ENCODE measurements at places on chromosomes 4 and X. TPM values are rescaled to one million over a fixed set of nuclear protein-coding genes. Genes with fewer than 3 reads are reported as not detected.

- H3K36me3 ChIP-seq, result no peaks in the 10 kb centered on the region
- no peak overlapping the region for H3K4me3 ChIP-seq
- H3K27me3 ChIP-seq, result peaks cover 4% of the 10 kb centered on the region
- DNase-seq, result peak; percentile 39
These were observed 78.6 kb upstream of the FAM9A start for GRCh38 chrX:8879750-8880149.

The TCEAL4 gene
- total RNA-seq, result 37.3 TPM

DNA sequence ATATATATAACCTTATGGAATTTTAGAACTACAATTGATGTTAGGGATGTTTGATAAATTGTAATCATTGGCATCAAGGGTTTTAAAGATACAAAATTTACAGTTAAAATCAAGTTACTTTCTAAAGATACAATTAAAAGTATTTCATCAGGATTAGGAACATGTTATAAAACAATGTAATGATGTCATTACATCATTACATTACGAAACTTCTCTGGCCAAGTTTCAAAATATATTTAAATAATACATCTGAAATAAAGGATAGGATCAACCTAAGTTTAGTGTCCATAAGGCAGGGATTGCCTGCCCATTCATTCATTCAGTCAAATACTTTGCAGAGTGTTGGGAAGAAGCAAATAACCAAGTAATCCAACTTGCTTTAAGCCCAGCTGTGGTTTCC, 75.1 kb downstream of the TENM3 start:
- H3K4me1 ChIP-seq, result no peaks in the 10 kb centered on the region
- DNase-seq, result no peak
- H3K36me3 ChIP-seq, result no peaks in the 10 kb centered on the region
- H3K27me3 ChIP-seq, result no peaks in the 10 kb centered on the region
- no peak overlapping the region for H3K27ac ChIP-seq
- H3K4me3 ChIP-seq, result no peak overlapping the region

The TEX13A gene
- total RNA-seq, result not detected

- H3K4me3 ChIP-seq, result no peak overlapping the region
- DNase-seq, result no peak
- H3K27me3 ChIP-seq, result no peaks in the 10 kb centered on the region
- H3K27ac ChIP-seq, result no peak overlapping the region
- no peaks in the 10 kb centered on the region for H3K36me3 ChIP-seq
- no peaks in the 10 kb centered on the region for H3K4me1 ChIP-seq
These were observed 263.6 kb downstream of the PTTG2 start for GRCh38 chr4:38223782-38224236.

The EGFL6 gene
- total RNA-seq, result not detected

- H3K4me3 ChIP-seq, result no peak overlapping the region
- H3K27me3 ChIP-seq, result no peaks in the 10 kb centered on the region
- H3K4me1 ChIP-seq, result no peaks in the 10 kb centered on the region
These were observed 156.0 kb downstream of the DCHS2 start for GRCh38 chr4:154335588-154335987.

DNA sequence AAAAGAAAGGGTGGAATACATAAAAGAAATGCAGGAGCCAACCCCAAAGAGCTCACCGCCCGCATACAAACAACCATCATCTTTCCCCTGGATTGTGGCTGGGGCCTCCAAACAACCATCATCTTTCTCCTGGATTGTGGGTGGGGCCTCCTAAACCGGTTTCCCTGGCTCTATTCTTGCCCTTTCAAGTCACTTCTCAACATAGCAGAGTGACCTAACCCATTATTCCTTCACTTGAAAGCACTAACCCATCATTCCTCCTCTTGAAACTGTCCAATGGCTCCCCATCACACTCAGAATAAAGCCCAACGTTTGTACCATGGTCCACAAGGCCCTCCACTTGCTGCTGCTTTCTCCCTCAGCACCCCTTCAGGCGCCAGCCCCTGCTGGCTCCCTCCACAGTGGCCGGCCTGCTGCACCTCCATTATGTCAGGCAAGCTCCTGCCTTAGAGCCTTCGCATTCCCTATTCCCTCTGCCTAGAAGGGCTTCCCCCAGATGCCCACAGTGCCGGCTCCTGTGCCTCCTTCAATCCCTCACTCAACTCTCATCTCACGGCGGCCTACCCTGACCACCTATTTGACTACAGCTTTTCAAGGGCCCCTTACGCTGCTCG, 24.1 kb downstream of the SMIM43 start:
- no peak overlapping the region for H3K27ac ChIP-seq
- no peaks in the 10 kb centered on the region for H3K36me3 ChIP-seq
- H3K27me3 ChIP-seq, result no peaks in the 10 kb centered on the region
- DNase-seq, result no peak
- H3K4me1 ChIP-seq, result no peaks in the 10 kb centered on the region
- H3K4me3 ChIP-seq, result no peak overlapping the region

DNA sequence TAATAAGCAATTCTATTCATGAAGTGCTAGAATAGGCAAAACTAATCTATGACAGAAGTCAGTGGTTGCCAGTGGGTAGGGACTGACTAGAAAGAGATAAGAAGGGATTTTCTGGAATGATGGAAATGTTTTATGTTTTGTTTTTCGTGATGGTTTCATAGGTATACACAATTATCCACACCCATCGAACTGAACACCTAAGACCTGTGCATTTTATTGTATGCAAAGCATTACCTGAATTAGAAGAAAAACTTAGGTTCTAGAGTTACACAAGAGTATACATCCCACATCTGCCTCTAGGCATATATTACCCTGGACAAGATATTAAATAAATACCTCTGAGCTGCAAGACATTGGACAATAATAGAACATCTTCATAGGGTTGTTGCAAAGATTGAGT, 205.2 kb downstream of the SOWAHB start:
- H3K4me1 ChIP-seq, result no peaks in the 10 kb centered on the region
- DNase-seq, result no peak
- no peaks in the 10 kb centered on the region for H3K36me3 ChIP-seq
- peaks cover 4% of the 10 kb centered on the region for H3K27me3 ChIP-seq

DNA sequence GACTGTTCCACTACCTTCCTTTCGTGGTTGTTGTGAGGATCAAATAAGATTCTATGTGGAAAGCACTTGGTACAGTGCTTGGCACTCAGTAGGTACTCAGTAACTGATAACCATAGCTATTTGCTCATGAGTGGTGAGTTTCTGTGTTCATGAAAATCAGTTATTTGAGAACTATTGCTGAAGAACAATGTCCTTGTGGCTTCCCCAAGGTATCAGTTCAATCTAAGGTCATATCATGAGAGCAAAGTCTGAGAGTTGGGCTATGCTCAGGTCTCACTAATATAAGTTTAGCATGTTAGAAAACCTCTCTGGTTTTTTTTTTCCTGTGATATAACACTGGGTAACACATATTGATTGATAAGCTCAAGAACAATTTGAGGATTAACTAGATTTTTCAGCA, 147.8 kb downstream of the GRIA3 start:
- H3K27ac ChIP-seq, result no peak overlapping the region
- no peaks in the 10 kb centered on the region for H3K36me3 ChIP-seq
- H3K4me3 ChIP-seq, result no peak overlapping the region
- no peaks in the 10 kb centered on the region for H3K4me1 ChIP-seq
- DNase-seq, result no peak

The RPS6KA6 gene
- total RNA-seq, result not detected

The FAM184B gene
- 0.15 TPM for total RNA-seq

- H3K4me1 ChIP-seq, result peaks cover 7% of the 10 kb centered on the region
- no peaks in the 10 kb centered on the region for H3K36me3 ChIP-seq
- no peak overlapping the region for H3K4me3 ChIP-seq
- no peaks in the 10 kb centered on the region for H3K27me3 ChIP-seq
These were observed 57.2 kb downstream of the ABLIM2 start for GRCh38 chr4:8101213-8102075.

- H3K36me3 ChIP-seq, result no peaks in the 10 kb centered on the region
- no peaks in the 10 kb centered on the region for H3K27me3 ChIP-seq
- no peak for DNase-seq
- H3K27ac ChIP-seq, result no peak overlapping the region
- H3K4me3 ChIP-seq, result no peak overlapping the region
These were observed 95.4 kb upstream of the ENPP6 start for GRCh38 chr4:184313058-184313581.

DNA sequence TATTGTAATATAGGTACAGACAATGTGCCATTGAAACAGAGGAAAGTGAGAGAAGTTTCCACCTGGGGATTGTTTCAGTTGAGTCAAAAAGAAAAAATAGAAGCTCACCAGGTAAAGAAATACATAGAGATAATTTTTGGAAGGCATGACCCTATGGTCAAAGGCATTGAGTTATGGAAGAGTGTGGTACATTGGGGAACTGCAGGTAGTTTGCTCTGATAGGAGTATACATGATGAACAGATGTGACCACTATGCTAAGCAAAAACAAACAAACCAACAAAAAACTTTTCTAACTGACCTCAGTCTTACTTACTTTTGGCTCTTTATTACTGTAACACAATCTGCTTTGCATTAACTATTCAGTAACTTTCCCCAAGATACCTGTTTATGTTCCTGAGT, 85.9 kb downstream of the UGT8 start:
- H3K27ac ChIP-seq, result no peak overlapping the region
- H3K4me3 ChIP-seq, result no peak overlapping the region
- no peaks in the 10 kb centered on the region for H3K4me1 ChIP-seq
